ENCODE measurements at places on chromosomes 3 and 15.

- no peak for DNase-seq
Observed at GRCh38 chr3:21803604-21804003, 52.6 kb upstream of the ZNF385D start.

- no peak for DNase-seq
Observed at GRCh38 chr3:70614111-70614510, 301.7 kb upstream of the MDFIC2 start.

- no peak for DNase-seq
Observed at GRCh38 chr3:111047042-111047441, 24.6 kb upstream of the NECTIN3 start.

DNA sequence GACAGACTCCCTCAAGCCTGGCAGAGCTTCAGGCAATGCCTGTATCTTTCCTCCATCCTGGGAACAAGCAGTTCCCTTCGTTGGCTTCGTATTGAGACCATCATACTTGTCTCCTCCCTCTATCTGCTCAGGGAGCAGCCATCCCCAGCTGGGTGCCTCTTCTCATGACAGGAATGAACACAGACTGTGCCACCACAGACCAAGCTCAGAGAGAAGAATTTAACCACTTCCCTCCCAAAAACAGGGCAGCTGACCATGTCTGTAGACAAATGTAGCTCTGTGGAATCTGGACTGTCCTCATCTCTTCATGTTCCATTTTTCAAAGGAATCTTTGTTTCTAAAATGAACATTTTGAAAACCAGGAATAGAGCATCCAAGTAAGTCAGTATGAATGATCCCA, 245.4 kb downstream of the ERC2 start:
- no peak for DNase-seq

- peak; percentile 81 for DNase-seq
Observed at GRCh38 chr15:51322621-51323296, 15.6 kb downstream of the CYP19A1 start.

DNA sequence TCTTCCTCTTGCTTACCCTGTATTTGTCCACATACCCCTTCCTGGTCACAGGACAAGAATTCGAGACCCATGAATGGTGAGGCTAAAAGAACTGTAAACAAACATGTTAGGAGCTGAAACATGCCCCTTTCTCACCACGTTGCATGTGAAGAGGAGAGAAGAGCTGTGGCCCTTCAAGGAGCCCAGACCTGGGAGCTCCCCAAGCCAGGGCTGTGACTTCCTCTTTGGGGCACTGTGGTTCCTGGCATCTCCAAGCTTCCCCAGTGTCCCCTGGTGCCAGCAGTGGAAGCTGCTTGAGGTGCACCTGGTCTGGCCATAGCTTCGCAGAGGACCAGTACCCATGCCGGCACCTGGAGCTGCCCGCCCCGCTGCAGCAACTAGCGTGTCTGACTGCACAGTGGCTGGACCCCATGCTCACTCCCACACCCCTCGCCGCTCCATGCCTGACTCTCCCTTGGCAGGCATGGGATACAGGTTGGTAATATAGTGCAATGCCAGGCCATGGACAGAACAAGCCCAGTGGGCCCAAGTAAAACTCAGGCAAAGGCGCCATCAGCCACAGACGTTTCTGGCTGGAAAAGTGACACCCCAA, 9.9 kb downstream of the SPCS1 start:
- peak; percentile 84 for DNase-seq

DNA sequence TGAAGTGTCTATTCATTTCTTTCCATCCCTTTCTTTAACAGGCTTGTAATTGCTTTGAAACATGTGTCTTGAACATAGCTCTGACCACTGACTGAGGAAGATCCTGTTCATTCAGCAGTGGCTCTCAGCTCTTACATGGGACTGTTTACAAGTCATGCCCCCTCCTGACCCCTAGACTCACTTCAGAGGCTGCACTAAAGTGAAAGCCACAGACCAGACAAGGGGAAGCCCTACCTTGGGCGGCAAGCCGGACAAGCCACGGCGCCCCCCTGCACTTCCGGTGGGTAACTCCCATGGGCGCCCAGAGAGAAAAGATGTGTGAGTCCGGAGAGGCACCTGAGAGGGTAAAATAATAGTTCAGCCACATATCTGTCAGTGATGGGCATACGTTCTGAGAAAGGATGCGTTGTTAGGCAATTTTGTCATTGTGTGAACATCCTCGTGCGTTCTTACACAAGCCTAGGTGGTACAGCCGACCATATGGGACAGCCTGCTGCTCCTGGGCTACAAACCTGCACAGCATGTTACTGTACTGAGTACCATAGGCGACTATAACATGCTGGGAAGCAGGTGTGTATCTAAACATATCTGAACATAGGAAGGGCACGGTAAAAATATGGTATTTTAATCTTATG, 116.2 kb downstream of the CHSY1 start:
- DNase-seq, result no peak

DNA sequence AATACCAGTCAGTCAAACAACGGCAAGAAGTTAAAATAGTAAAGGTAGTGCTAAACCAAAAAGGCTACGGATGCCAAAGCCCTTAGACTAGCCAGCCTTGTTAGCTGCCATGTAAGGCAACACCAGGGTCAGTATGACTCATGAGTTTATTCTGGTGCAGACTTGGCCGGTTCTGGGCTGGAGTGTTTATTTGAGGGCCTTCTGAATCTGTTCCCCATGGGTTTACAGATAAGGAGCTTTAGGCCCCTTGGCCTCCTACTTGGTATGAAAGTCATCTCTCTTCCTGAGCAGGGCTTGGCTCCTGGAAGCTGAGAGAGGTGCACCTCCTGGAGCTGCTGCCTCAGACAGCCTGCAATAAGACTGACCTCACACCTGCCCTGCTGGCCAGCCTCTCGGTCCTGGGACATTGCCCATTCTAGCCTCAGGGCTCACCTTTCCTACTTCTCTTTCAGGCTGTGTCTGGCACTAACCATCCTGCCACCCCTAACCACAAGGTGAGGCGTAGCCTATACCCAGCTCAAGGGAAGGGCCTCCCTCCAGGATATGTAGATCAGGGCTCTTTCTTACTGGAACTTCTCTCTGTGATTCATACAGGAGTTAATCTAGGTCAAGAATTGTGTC, 10.4 kb upstream of the RTP1 start:
- DNase-seq, result no peak

DNA sequence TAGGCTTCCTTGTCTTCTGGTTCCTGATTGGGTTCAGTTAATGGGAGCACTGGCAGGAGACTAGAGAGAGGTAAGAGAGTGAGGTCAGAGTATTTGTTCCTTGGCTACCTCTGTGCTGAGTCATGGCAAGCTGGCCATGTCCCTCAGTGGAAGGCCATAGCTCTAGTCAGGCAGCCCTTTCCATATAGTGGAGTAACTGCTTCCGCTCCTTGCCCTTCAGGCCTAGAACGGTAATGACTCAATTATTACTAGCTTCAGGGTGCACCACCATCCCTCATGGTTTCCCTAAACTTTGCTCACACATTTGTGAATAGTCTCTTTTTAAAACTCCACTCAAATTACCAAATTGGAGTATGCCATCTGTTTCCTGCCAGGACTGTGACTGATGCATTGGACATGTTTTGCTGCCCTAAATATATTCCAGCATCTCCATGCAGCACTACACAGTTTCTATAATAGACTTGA, 10.5 kb upstream of the ANO10 start:
- no peak for DNase-seq

DNA sequence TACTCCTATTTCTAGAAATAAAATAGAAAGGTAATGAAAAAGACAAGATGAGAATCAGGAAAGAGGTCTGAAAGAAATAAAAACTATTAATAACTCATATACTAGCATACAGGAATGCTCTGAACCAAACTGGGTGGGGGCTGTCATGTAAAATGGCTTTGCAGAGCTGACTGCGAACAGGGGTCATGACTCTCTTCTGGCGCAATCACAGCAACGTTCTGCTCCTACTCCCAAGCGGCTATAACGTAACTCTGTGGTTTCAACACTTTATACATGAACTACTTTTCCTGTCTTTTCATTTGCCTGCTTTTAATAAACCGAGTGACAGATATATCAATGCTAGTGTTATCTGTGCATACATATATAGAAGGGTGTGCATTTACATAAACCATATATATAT, 116.7 kb downstream of the DLG1 start:
- DNase-seq, result no peak

GRCh38 chr15:39591141-39591895, 10.4 kb downstream of the THBS1 start:
- DNase-seq, result no peak

DNA sequence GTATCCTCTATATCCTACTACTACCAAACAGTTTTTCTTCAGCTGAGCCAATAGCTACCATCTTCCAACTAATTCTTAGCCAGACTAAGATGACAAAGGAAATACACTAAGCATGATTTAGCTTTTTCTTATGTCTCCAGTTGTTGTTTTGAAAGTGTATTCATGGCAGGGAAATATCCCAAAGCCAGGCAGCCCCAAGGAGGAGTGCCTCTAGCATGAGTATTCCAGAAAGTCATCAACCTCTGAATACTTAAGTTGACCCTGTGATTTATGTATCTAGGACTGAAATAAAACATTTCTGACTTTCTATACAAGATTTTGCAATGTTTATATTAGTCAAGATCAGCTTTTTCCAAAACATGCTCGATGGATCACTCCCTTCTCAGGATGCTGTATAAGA, 449.1 kb downstream of the IL5RA start:
- no peak for DNase-seq

DNA sequence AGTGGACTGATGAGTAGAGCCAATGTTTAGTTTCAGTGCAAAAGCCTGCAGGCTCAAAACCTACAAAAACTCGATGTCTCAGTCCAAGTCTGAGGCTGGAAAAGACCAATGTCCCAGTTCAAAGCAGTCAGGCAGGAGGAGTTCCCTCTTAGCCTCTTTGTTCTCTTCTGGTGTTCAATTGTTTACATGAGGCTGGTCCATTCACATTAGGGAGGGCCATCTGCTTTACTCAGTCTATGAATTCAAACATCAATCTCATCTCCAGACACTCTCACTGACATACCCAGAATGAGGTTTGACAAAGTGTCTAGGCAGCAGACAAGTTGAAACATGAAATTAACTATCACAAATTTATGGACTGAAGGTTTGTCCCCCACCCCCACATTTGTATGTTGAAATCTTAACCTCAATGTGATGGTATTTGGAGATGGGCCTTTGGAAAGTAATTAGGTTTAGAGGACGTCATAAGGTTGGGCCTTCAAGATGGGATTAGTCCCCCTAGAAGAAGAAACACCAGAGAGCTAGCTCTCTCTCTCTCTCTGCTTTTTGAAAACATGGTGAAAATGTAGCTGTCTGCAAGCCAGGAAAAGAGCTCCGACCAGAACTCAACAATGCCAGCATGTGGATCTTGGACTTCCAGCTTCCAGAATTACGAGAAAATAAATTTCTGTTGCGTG, 438.5 kb upstream of the RGMA start:
- no peak for DNase-seq

DNA sequence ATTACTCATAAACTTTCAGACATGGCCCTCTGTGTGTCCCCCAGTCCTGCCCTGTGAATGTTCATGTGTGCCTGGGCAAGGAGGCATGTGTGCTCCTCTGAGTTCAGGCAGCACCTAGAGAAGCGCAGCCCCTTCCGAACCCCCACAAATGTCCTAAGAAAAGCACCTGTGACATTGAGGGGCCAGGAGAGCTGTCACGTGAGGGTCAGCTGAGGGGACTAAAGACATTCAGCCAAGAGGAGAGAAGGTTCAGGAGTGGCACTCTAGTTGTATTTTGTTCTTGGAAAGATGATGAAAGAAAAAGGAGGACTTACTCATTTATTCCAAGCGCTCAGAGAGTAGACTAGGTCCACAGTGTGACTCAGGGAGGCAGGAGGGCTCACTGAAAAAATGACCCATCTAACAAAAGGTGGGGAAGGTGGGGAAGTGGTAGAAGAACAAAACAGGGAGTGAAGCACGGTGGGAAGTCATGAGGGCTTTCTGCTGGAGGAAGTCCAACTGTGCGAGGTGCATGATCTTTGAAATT, 28.1 kb upstream of the ELP6 start:
- no peak for DNase-seq

- no peak for DNase-seq
Observed at GRCh38 chr3:101017017-101017416, 23.8 kb upstream of the ABI3BP start.

- DNase-seq, result no peak
Observed at GRCh38 chr3:160049988-160050387, 61.4 kb downstream of the IL12A start.

GRCh38 chr3:27633224-27633545, 88.9 kb downstream of the EOMES start:
- peak; percentile 63 for DNase-seq

DNA sequence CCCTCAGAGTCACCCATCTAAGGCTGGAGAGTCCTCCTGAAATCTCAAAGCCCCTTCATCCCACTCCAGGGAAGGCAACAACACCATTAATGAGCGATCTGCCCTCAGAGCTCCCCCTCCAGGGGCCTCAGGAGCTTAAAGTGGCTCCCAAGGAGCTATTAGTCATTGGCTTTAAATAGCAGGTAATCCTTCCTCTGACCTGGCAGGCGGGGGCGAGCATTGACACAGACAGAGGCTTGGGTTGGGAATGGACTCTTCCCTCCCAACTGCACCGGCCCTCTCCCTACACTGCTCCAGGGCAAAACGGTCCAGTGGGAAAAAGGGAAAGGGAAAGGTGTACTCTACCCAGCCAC, 1.4 kb downstream of the MFGE8 start:
- DNase-seq, result no peak

GRCh38 chr15:84946772-84947489, 34.7 kb upstream of the PDE8A start:
- no peak for DNase-seq

GRCh38 chr15:45314960-45315359, 62.9 kb downstream of the SLC28A2 start:
- DNase-seq, result no peak

DNA sequence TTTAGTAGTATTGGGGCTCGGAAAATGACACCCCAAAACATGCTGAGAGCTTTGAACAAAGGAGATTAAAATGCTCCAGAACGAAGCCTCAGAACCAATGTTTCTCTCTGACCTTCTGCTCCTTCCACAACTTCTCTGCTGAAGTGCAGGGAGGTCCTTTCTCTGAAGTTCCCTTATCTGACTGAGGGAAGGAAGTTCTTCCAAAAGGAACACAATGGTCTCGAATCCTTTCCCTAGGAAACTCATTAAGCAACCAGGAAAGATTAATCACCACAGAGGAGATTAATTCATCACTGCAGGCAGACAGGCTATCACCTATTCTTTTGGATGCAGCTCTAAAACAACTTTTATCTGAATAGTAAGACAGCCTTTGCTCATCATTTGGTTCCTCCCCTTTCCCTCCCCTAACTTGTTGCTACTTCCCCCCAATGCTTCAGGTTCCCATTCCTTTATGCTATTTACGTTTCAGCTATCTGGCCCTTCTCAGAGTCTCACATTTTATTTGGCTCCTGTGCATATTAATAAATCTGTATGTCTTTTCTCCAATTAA, 18.2 kb upstream of the WDR49 start:
- no peak for DNase-seq

DNA sequence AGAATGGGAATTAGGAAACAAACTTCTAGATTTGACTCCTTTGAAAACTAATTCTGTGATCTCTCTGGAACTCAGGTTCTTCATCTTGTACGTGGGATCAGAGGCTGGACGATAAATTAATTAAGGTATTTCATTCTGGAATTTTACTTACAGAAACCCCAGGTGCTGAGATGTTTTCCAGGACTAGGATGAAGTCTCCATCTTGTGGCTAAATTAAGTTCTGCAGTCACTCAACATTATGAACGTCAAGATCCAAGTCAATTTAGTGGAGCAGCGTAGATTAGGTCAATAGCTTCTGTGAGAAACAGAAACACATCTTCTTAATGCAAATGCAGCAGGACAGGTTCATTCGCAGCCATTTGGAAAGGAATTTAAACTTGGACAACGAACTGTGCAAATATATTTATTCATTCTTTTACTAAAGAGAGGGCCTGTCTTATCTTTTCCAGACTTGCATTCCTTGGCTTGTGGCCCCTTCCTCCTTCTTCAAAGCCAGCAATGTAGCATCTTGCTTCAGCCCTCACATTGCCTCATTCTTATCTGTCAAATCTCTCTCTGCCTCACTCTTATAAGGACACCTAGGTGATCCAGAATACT, 26.7 kb upstream of the TMC3 start:
- no peak for DNase-seq
